ENCODE measurements at places on chromosomes 13 and 19.

- DNase-seq: peak; percentile 85
Observed at GRCh38 chr19:56637976-56638555, 4.9 kb upstream of the SMIM17 start.

GRCh38 chr13:83730674-83731073 is 151.6 kb downstream of the SLITRK1 start:
- no peak for DNase-seq

DNA sequence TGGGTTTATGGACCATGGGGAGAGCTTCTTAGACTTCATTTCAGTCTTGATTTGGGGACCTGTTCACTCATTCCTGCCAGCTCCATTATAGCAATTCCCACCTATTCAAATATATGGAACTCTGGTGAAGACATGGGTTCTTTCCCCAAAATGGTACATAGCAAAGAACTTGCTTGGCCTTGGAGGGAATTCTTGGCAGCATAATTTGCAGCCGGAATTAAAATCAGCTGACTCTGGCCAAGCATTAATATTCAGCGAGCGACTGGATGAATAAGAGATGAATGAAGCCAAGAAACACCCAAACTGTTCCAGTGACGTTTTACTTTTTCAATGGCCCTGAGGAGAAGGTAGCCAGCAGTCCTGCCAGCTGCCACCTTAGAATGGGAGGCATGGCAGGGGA is 88.4 kb upstream of the SOX1 start:
- DNase-seq: no peak

GRCh38 chr13:113160983-113161382 is 2.5 kb downstream of the PROZ start:
- no peak for DNase-seq

GRCh38 chr19:6481541-6482342 is at the start of gene DENND1C:
Gene DENND1C (minus strand): TSS chr19:6481787. CDS start chr19:6481695, 92 bp downstream.
- DNase-seq: peak; percentile 56

GRCh38 chr13:27476943-27477703 is 26.8 kb upstream of the MTIF3 start:
- DNase-seq: no peak

DNA sequence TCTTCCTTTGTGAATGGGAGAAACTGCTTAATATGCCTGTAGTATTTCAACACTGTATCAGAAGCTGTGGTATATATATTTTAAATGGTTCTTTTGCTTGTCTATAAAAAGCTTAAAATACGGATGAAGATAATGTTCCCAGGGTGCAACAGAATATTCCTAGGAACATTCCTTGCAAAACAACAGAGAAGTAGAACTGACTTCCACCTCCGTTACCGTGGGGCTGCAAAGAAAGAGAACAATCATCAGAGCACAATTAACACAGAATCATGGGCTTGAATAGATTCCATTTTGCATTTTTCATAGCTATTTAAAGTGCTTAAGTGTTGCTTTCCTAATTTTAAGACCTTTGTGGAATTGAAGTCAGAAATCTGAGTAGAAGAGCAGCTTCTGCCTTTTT is 1227.7 kb downstream of the EFNB2 start:
- DNase-seq: no peak

GRCh38 chr13:91174886-91175501 is 172.5 kb upstream of the MIR17HG start:
- peak; percentile 28 for DNase-seq

GRCh38 chr13:72295153-72295552 is 428.1 kb upstream of the DACH1 start:
- DNase-seq: no peak

DNA sequence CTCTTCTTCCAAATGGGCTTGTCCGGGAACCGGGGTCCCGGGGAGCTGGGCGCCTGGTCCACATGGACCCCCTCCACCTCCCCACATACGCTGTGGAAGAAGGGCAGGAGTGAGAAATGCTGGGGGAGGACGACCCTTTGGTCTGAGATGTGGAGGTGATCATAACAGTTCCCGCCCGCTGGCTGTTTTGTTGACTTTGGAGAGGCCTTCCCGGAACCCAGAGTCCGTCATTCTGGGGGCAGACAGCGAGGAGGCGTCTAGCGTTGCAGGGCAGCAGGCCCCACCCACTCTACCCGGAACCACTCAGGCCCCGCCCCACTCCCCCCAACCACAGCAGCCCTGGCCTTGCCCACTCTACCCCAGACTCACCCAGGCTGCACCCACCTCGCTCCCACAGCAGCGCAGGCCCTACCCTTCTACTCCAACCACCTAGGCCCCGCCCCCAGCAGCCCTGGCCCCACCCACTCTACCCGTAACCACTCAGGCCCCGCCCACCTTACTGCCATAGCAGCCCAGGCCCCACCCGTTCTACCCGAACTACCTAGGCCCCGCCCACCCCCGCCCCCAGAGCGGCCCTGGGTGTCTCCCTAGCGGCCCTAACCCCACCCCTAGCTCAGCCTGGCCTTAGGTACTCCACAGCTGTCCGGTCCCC is 7.1 kb downstream of the GPR108 start:
- DNase-seq: no peak

GRCh38 chr19:41530761-41531301 is 45.1 kb upstream of the CEACAM21 start:
- DNase-seq: no peak

DNA sequence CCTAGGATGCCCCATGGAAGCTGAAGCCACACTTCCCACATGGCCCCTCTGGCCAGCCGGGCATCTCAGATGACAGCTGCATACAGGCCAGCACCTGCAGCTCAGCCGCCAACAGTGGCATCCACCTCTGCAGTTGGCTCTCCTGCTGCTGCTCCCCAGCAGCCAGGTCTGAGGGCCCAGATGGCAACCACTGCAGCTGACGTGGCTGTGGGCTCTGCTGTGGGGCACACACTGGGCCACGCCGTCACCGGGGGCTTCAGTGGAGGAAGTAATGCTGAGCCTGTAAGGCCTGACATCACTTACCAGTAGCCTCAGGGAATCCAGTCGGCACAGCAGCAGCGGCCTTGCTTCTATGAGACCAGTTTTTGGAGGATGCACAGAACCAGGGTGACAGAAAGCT is 45.3 kb upstream of the LSM14A start:
- no peak for DNase-seq

DNA sequence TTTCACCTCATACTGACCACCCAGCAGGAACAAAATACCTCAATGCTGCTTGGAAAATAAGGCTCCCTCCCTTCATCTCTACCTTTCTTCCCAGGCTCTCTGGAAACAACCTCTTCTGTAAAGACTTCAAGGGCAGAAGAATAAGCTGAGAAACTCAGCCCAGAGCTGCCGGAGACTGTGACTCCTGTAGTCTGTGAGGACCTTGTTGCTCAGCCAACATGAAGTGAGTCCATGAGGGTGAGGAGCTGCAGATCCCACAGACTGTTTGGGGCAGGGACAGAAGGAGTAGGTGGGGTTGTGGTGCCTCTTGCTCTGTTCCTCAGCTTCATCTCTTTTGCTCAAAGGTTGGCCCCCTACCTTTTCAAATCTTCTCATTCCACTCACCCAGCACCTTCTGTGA is 7.8 kb downstream of the LILRA5 start:
- DNase-seq: no peak

DNA sequence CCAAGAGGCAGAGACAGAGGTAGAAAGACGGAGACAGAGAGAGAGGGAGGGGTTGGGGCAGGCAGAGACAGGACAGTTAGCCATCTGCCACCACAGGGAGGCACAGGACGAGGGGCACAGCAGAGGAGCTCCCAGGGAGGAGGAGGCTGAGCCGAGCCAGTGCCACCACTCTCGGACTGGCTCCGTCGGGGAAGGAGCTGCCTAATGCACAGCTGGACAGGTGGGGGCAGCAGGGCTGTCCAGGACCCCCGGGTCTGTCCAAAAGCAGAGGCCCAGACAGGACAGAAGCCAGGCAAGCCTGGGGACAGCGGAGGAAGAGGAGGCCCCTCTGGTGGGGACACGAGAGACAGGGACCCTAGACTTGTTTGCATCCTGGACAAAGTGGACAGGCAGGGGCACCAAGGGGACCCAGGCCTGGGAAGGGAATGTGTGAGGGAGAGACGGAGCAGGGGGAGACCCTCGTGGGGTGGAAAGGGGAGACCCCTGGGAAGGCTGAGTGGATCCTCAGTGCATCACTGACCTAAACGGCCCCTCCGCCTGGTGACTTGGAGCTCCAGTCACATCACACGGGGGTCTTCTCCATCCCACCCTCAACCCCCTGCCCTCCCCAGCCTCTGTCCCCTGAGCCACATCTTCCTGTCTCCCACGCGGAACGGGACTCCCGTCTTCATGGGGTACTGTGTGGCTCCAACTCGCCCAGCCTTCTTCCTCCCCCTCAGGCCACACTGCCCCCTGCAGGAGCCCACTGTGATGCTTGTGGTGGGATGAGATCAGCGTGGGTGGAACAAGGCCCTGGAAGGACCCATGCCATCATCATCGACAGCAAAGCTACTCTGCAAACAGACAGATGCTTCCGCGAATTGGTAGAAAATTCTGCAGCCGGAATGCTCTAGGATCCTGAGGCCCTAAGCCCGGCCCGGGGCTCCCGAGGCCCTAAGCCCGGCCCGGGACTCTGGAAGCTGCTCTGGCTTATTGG is 915 bp downstream of the F10 start:
- no peak for DNase-seq

GRCh38 chr19:46928951-46929350 is 68.2 kb downstream of the ARHGAP35 start:
- DNase-seq: no peak

DNA sequence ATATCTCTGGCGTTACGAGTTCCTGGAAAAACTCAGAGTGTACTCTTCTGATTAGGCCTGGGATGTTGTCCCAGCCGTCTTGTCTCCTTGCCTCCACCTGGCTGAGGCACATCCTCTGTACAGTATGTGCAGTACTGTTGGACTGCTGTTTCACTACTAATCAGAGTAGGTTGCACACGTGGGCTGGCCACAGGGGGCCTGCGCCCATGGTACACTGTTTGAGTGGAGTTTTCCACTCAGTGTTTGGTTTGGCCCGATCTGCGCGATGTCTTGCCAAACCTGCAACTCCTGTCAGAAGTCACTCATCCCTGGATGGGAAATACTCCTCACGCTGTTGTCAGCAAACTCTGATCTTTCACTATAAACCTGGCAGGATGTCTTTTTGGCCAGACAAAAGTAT is 189.6 kb upstream of the CSNK1A1L start:
- DNase-seq: peak; percentile 70

DNA sequence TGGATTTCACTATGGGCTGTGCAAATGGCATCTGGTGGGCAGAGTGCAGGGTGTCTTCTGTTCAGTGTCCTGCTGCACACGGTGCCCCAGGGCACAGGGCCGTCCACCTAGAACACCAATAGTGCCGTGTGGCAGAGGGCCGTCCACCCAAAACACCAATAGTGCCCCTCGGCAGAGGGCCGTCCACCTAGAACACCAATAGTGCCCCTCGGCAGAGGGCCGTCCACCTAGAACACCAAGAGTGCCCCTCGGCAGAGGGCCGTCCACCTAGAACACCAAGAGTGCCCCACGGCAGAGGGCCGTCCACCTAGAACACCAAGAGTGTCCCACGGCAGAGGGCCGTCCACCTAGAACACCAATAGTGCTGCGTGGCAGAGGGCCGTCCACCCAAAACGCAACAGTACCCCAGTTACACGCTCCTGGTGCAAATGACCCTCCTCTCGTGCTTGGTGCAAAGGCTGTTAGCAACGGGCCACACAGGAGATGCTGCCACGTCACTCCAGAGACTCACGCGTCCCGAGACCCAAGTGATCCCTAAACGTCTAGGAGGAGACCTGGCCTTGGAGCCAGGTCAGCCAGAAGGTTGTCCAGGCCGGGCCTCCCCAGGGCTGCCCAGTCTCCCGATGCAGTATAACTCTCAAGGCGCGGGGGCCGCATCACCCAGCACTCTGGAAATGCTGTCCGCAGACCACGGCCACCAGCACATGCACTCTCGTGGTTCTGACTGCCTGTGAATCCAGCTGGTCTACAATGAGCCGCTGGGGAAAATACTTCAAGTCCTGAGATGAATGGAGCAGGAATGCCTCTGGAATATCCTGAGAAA is 51.5 kb downstream of the RASA3 start:
- no peak for DNase-seq

- DNase-seq: no peak
Observed at GRCh38 chr13:87080100-87080779, 590.9 kb upstream of the SLITRK5 start.

GRCh38 chr19:43575955-43576878 is 616 bp downstream of the PINLYP start:
- no peak for DNase-seq

DNA sequence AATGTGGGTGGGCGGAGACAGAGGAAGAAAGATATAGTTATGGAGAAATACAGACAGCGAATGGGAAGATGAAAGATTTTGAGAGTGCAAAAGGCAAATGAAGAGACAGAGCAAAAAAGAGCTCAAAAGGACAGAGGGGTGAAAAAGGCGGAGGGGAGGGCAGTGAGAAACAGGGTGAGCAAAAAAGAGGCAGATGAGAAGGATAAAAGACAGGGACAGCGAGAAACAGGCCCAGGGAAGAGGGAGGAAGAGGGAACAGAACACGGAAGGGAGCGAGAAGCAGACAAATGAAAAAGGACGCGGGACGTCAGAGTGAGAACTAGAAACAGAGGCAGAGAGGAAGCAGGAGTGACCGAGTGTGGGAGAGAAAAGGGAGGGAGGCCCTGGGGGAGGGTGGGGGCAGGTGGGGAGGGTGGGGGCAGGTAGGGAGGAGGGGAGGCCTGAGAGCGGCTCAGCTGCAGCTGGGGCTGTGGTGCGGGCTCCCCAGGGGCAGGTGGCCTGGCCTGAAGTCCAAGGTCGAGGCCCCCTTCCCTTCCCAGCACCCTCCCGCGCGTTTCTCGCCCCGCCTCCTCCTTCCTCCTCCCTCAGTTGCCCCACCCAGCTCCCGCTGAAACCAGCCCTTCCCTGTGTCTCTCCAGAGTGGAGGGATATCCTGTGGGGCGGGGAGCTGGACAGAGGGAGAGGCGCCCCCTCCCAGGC is 2.9 kb downstream of the KLK1 start:
- no peak for DNase-seq

DNA sequence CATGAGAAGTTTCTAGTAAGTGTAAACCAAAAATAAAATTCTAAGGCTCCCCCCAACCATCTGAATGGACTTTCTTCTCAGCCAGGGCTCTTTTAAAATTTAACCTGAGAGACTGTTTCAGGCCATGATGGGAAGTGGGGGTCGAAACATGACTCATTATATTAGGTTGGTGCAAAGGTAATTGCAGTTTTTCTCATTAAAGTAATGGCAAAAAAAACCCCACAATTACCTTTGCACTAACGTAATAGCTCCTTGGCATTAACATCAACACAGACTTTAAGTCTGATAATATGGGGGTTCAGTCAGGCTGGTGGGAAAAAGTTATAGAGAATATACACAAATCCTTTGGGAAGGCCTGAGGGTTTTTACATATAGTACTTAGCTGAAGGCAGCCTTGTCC is 9.4 kb upstream of the SPART start:
- no peak for DNase-seq

- DNase-seq: no peak
Observed at GRCh38 chr13:23554000-23554399, 16.2 kb upstream of the TNFRSF19 start.

DNA sequence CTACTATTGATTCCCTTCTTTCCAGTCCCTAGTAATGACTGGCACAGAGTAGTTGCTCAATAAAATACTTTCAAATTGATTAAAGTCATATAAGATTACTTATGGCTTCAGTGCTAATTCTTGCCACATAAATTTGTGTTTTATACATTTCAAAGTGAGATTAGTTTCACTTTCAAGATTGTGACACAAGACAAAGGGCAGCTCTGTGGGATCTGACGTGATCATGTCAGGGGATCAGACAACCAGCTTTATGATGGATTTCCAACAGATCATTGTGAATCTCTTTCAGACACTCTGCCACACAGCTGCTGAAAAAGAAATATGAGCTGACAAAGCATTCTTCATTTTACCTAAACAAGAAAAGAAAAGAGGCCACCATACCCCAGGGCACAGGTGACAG is 73.4 kb upstream of the POMP start:
- no peak for DNase-seq

GRCh38 chr19:42961119-42961518 is 24.1 kb upstream of the PSG7 start:
- no peak for DNase-seq

All from left ventricle myocardium superior (tissue), 1 donor.